ENCODE measurements at places on chromosomes 5 and 9.

- DNase-seq: no peak
Measured at GRCh38 chr9:27535701-27536118, 6.1 kb upstream of the MOB3B start.

GRCh38 chr5:36946101-36946500, 69.5 kb downstream of the NIPBL start:
- DNase-seq: no peak

GRCh38 chr9:131835151-131835910, 95.5 kb upstream of the RAPGEF1 start:
- DNase-seq: no peak

- DNase-seq: no peak
Measured at GRCh38 chr5:22844155-22844554, 9.0 kb downstream of the CDH12 start.

DNA sequence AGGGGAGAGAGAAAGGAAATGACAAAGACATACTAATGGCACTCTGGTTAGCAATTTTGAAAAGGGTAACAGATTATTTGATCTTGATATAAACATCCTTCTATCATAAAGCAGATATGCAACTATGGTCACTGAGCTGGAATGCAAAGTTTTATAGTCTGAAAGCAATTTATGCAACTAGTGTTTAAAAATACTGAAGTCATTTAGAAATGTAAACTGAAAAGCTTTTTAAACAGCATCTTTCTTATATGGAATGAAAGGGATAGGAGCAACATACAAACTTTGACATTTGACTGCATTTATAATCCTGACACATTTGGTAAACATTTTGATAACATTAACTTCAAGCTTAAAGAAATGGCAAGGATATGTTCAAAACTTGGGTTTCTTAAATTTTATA, 28.7 kb upstream of the ADAMTS19 start:
- DNase-seq: no peak

All from dermis blood vessel endothelial cell (primary cell).